ENCODE measurements at places on chromosomes 2 and 18. TPM values are rescaled to one million over a fixed set of nuclear protein-coding genes. Genes with fewer than 3 reads are reported as not detected.

DNA sequence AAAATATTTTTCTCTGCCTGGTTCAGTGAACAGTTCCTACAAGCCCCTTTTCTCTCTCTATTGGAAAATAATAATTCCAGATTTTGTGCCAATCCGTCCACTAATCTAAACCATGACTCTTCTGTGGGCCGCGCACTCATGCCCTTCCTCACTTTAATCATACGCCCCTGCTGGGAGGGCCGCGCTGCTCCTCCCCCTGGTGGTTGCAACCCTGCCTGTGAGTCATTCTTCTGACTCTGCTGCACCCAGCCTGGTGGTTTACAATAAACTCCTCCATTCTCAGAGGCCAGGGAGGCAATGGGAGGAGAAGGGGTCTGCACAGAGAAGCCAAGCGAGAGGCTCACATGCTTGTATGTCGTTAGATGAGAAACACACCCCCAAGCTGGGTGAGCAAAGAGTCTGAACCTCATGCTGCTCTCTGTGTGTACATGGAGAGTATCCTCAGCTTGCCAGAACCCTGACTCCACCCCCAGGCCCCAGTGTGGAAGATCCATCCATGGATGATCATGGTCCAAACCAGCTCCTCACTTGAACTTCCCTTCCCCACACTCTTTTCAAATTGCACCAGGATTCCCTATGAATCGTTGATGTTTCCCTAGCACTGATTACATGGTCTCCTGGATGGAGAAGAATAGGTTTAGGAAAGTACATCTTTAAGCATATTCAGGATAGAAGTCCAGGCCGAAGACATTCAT is 228.9 kb downstream of the ANKRD30B start:
- DNase-seq, result no peak

CYP27C1 gene
- total RNA-seq, result 0.88 TPM

DNA sequence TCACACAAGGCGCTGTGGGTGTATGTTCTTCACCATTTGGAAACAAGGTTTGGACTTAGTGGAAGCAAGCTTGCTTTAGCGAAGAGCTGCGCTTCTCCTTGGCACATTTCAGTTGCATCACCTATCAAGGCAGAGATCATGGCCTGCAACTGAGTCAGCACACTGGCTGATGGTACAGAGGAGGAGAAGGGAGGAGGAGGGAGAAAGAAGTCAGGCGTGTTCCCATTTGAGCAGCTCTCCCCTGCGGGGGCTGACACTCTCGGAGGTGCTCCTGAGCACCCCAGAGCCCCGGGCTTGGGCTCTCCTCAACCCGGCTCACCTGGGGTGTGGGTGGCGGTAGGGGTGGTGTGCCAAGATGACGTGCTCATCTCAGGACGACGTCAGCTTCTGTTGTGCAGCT is 6.0 kb upstream of the SERPINB5 start:
- no peak for DNase-seq

DNA sequence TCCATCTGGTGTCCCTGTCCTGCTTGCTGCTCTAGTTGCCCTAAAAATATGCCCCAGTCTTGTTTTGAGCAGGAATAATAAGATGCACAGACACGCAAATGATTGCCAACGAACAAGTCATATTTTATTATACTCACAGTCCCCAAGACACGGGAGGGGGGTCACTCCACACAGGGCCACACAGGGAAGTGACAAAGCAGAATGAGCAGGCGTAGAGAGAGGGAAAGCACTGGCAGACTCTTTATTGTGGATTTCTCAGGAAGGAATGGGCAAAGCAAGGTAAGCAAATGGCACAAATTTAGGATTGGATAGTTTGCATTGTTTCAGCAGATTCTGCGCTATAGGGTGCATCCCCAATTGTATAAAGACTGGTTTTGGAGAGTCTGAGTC is 20.7 kb upstream of the ZDBF2 start:
- DNase-seq, result no peak

DNA sequence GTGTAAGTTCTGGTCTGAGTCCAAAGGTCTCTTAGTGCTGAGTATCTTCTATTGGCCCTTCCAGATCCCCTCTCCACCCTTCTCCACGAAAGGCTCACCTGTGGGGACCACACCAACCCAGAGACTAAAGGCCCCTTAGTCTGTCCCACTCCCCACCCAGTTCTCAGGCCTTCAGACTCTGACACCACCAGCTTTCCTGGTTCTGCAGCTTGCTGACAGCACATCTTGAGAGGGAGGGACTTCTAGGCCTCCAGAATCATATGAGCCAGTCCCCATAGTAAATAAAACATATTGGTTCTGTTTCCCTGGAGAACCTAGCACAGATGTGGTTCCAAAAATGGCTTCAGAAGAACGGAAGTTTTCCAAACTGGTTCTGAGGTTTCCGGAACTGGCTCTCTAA is 38.5 kb upstream of the KLF11 start:
- DNase-seq, result no peak

- DNase-seq, result no peak
Observed at GRCh38 chr2:151556121-151556520, 146.4 kb downstream of the RIF1 start.

Measured in posterior vena cava (tissue), 2 donors.